ENCODE measurements at places on chromosomes 2 and 18.

- no peak for DNase-seq
These were observed 36.2 kb downstream of the CCDC93 start for GRCh38 chr2:117977696-117978095.

- DNase-seq: no peak
These were observed 82.0 kb upstream of the FSHR start for GRCh38 chr2:49236316-49236715.

- peak; percentile 1 for DNase-seq
These were observed 77.4 kb downstream of the DCDC2C start for GRCh38 chr2:3780477-3781402.

DNA sequence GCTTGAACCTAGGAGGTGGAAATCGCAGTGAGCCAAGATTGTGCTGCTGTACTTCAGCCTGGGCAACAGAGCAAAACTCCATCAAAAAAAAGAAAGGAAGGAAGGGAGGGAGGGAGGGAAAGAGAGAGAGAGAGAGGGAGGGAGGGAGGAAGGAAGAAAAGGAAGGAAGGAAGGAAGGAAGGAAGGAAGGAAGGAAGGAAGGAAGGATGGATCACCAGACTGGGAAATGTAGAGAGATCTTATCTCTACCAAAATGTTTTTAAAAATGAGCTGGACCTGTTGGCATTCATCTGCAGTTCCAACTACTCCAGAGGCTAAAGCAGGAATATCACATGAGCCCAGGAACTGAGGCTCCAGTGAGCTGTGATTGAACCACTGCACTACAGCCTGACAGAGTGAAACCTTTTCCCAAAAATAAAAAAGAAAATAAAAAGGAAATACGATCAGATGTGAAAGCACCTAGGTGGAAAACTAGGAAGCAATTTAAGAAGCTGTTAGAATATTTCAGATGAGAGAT, 239.4 kb downstream of the CDH7 start:
- no peak for DNase-seq

GRCh38 chr18:22045221-22045918, 124.0 kb upstream of the GATA6 start:
- DNase-seq: no peak

DNA sequence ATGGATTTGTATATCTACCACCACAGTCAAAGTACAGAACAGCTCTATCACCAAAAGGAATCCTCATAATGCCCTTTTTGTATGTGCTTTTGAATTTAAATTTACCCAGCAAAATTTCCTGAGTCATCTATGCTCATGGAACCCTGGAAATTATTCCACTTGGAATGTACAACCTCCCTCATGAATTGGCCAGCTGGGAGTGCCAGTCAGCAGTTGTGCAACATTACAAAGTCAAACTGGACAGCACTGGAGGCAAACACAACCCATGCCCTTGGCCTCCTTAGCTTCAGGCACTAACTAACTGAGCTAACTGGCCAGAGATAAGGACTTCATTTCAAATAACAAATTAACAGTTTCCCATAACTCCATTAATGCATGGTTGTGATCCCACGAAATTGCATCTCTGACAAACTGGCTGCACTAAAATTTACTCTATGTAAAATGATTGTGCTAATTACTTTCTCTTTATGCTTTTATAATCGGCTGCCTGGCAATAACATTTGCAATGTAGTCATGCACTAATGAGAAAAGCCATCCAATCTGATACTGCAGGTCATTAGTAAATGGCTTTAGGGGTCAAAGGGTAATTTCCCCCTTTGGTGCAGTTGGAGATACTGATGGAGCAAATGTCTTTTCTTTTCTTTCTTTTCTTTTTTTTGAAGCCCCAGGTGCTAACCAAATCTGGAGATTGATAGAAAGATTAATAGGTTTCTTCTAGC, 270.5 kb downstream of the ACTR3 start:
- no peak for DNase-seq

DNA sequence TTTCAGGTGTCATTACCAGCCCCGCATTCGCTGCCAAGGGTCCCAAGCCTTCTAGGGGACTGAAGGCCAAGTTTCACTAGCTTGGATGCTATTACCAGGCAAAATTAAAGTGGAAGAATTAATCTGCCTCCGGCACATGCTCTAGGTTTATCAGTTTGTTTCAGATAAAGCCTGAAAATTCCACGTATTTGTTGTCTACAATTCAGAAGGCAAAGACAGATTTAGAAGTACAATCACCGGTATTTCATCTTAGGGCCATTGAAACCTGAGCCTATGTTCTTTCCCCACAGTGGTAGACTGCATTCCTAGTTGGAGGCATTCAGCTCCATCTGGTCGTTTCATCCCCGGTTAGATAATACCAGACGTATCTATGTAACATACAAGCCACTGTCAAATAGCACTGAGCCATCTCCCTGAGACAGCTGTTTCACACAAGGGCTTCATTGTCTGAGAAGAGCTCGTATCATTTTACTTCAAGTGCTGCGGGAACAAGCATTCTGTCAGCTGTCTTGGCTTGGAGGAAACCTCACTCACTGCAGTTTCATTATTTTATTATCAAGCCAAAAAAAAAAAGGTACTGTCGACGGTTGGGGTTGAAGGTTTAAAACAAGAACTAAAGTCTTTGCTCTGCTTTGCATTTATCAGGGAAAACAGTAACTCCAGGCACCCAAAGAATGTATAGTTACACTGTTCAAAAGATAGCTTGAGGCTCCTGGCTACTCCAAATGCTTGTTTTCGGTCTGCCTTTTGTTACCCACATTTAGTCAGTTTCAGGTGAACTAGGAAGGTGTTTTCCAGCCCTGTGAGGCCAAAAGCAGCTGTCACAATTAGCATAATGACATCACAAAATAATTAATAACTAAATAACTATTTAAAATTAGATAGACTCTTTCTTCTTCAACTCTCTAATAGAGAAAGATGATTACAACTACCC, 76.7 kb downstream of the TGIF1 start:
- peak; percentile 34 for DNase-seq

DNA sequence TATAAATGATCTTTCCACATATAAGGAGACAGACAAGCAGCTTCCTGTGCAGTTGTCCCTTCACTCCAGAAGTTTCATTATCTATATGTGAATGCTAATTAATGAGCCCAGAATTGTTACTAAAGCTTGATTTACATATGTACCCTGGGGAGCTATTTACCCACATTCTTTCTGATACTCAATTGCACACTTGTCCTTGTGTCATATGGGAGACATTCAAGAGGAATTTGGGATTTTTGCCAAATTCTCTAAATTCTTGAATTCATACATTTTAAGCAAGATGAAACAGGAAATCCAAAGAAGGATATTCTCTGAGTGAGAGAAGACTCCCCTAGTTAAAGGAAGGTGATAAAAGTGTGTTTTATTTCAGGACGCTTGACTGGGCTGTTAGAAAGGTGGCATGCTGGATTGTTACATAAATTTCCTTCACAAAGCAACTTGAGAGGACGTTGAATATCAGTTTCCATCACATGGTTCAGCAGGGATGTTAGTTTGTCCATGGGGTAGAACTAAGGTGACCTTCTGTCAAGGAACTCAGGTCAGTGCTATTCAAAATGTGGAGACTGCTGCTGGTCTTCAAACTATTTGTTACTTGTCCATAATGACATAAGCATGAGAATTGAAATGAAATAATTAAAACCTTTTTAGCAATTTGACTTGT, 368.2 kb downstream of the IRS1 start:
- DNase-seq: no peak

All from midbrain (tissue), 1 donor.